ENCODE measurements at places on chromosomes 2 and 18.

DNA sequence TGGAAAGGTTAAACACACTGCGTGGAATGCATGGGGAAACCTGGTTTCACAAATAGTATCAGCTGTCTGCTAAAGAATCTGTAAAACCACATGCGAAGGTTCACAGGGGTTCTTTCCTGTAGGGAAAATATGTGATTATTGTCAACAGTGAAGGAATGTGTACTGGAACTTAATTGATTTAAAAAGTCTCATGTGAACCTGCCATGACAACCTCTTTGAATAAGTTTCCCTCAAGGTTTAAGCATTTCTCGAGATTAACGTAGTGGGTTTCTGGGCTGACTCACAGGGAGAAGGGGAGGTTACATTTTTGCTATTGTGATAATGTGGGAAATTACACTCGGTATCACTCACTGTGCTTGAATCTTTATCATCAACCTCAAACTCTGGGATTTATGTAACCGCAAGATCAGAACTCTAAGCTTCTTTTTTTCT, 28.2 kb upstream of the IL1R1 start:
- no peak for DNase-seq

DNA sequence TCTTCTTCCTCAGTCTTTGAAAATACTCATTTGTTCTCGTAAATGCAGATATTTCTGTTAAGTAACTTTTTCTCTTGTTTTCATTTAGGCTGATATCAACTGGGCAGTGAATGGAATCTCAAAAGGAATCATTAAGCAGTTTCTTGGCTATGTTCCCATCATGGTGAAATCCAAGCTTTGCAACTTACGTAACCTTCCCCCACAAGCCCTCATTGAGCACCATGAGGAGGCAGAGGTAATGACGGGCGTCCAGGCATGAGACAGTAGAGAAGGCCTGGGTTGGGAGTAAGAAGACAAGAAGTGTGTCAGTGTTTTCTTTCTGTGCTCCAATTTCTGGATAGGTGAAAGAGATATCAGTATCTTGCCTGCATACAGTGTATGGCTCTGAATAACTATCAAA, 5.1 kb downstream of the POLR1B start:
- no peak for DNase-seq

DNA sequence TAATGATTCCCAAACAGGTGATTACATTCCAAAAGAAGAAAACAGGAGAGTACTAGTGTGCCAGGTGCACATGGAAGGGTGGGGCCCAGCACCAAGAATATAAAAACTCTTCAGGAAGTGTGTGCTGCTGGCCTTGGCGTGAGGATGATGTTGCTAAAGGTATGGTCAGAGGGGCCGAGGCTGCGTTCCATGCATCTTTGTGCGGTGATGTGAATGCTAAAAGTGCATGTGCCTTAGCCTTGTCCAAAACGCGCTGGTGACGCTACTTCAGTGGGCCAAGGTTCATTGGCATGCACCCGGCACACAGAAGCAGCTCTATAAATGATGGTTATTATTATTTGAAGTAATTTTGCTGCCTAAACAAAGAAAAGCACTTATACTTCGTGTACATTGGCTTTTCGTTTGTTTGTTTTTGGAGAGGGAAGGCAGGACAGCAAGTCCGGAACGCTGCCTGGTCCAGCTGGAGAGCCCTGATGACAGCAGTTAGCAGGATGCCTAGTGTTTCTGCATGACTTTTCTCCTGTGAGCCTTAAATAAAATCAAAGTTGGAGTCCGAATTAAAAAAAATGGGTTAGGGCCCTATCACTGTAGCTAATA, 2.9 kb downstream of the ALKAL2 start:
- peak; percentile 4 for DNase-seq

- DNase-seq = no peak
Observed at GRCh38 chr2:180495606-180496005, 484.8 kb upstream of the UBE2E3 start.

- DNase-seq = no peak
Observed at GRCh38 chr2:232674491-232674890, 22.6 kb upstream of the GIGYF2 start.

- DNase-seq = no peak
Observed at GRCh38 chr18:30676053-30676480, 366.5 kb downstream of the DSC3 start.

GRCh38 chr18:48566589-48566988, 27.8 kb downstream of the CTIF start:
- no peak for DNase-seq

- DNase-seq = no peak
Observed at GRCh38 chr2:60413069-60413813, 140.2 kb downstream of the BCL11A start.

GRCh38 chr2:220432645-220433044, 805.2 kb downstream of the SLC4A3 start:
- DNase-seq = no peak

- no peak for DNase-seq
Observed at GRCh38 chr2:144460727-144461307, 59.1 kb downstream of the ZEB2 start.

- no peak for DNase-seq
Observed at GRCh38 chr18:23703987-23704384, 14.7 kb downstream of the LAMA3 start.

- DNase-seq = no peak
Observed at GRCh38 chr2:149561309-149561926, 26.2 kb downstream of the MMADHC start.

DNA sequence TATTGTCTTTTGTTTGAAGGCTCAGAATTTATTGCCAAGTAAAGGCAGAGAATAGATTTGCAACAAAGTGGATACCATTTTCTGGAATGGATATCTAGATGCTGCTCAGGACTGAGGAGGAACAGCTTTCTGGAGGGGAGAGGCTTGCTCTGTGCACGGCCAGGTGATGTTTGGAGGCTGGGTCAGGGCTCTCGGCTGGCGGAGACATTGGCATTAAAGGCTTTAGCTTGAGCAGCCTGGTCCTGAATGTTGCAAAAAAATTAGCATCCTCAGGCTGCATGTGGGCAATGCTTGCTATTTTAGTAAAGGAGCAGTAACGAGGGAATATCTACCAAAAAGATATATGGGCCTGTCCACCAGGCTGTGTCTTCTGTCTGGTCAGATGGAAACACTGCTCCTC, 20.4 kb downstream of the RNF144A start:
- no peak for DNase-seq

GRCh38 chr2:64404743-64405142, 49.2 kb upstream of the LGALSL start:
- DNase-seq = no peak

GRCh38 chr2:18262601-18263000, 297.9 kb downstream of the RDH14 start:
- no peak for DNase-seq

DNA sequence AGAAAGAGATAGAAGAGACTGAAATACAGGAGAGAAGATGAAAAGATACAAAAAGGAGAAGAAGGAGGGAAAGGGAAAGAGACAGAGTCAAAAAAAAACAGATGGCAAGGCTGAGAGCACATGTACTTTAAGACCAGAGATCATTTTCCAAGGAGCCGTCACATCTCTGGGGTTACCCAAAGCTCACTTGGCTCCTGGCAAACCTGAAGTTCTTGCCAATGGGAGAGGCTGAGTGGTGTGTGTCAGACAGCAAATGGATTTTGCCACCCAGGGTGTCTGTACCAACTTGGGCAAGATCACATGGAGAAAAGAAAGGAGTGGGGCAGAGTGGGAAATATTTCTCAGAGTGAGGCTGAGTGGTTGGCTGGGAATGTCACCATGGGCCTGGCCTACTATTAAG, 219.3 kb upstream of the TNP1 start:
- DNase-seq = no peak

GRCh38 chr2:211875488-211875887, 663.1 kb downstream of the ERBB4 start:
- DNase-seq = no peak

DNA sequence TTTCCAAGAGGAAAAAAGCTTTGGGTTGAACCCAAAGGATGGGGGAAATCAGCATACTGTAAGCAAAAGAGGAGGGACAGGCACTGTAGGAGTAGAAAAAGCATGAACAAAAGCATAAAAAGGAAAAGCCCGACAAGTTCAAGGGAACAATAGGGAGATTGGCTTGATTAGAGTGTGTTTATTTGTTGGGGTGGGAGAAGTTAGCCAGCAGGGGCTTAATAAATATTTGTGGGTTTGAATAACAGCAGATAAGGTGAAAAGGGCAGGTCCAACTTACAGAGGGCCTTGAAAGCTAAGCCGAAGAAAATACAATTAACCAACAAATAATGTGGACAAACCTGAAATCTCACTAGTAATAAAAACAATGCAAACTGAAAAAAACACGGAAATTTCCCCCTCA, 126.7 kb downstream of the THADA start:
- DNase-seq = no peak

DNA sequence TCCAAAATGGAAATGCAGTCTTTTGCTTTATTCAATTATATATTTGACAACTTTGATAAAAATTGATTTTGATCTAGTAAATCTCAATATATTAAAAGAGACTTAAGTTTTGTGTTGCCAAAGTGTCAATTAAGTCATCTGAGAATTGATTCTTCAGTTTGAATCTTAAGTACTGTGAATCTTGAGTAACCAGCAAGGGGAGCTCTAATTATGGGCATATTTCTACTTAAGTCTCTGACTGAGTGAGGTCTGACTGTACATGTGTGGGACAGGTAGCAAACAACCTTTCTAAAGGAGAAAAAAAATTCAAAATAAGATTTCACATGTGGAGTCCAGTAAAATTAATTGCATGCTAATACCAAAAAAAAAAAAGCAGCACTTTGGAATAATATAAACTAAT, 503.7 kb upstream of the SLC8A1 start:
- no peak for DNase-seq

- DNase-seq = peak; percentile 64
Observed at GRCh38 chr2:156399950-156400705, 36.1 kb upstream of the GPD2 start.

- no peak for DNase-seq
Observed at GRCh38 chr2:36405183-36405582, 49.6 kb downstream of the CRIM1 start.

GRCh38 chr2:208047840-208048239, 22.5 kb upstream of the PLEKHM3 start:
- no peak for DNase-seq

DNA sequence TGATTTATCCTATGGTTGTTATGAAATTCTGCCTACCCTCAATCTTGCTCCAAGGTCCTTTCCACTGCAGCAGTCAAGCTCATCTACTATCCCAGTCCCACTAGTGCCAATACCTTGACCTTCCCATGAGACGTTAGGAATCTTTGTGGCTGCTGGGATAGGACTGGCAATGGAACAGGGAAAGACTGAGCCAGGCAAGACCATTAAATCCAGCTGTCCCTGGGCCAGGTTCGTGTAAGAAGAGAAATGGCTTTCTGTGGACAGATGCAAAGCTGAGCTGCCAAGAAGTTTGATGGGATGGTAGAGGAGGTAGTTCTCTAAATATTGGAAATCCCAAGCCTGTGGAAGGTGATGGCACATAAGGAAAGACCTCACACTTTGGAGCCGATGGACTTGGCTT, 50.1 kb upstream of the TMEM17 start:
- DNase-seq = no peak

GRCh38 chr18:8020132-8020846, 453.2 kb downstream of the PTPRM start:
- DNase-seq = no peak

GRCh38 chr2:109254174-109254904, 125.3 kb downstream of the SH3RF3 start:
- no peak for DNase-seq

DNA sequence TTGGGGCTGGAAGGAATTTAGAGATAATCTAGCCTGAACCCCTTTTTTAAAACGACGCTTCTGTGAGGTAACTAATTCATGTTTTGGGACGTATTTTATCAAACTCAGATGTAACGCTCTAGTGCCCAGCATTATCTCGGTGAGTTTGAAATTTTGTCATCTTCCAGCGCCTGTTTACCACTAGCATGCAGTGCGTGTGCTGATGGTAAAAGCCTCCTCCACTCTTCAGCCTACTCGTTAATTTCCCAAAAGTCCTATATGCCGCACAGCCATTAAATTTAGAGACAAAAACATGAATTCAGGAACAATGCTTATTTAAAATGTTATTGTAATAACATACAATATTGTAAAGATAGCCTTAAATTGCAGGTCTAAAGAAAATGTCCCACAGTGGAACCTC, 2.8 kb downstream of the ZCCHC2 start:
- DNase-seq = no peak

- DNase-seq = no peak
Observed at GRCh38 chr2:66701656-66702055, 266.7 kb downstream of the MEIS1 start.

DNA sequence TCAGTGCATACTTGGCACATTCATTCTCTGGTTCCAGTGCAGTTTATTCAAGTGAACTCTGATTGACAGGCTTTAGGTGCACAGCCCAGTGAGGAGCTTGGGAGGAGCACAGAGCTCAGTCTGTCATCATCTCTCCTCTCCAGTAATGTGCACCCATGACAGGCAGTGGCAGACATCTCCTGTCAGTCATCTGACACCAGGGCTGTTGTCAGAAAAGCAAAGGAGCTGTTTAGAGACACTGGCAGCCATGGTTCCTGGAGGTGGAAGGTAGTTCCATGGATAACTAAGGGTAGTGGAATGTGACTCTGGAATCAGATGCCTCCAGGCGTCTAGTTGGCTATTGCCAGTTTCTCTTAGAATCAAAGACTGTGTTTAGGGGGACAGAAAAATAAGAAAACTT, 308.8 kb downstream of the DCDC2C start:
- no peak for DNase-seq

- DNase-seq = peak; percentile 74
Observed at GRCh38 chr2:172172513-172173173, 69.9 kb upstream of the DLX2 start.

- DNase-seq = no peak
Observed at GRCh38 chr2:209321581-209321980, 102.3 kb upstream of the MAP2 start.

- no peak for DNase-seq
Observed at GRCh38 chr18:41938445-41938844, 16.6 kb upstream of the PIK3C3 start.

- DNase-seq = no peak
Observed at GRCh38 chr2:71496156-71496770, 42.9 kb downstream of the DYSF start.

DNA sequence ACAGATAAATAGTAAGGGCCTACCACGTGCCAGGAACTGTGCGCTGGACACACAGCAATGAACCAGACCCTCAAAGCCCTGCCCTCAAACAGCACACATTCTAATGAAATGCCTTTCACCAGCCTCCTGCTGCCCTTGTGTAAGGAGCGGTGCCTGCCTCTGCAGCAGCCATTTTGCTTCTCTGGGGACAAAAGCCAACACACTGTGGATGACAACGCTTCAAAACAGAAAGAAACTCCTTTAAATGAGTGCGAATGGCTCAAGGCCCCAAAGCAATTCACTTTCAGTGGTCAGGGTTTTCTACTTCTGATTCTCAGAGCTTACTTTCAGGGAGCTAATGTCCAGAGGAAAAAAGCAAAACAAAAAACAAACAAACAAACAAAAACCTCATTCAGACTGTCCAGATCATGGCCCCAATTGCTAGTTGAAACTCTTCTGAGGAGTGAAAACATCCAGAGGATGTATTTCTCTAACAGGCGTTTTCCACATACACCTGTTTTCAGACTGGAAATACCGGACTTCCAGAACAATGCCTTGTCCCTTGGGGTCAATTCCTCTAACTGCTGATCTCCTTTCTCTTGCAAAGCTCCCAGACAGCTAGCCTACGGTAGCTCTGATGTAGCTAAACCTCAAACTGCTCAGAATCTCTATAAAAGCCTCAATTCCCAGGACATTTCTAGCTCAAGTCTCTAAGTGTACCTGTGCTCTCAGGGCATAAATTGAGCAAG, 323.3 kb upstream of the ZNF521 start:
- no peak for DNase-seq

- DNase-seq = no peak
Observed at GRCh38 chr18:9958861-9959399, 45.1 kb downstream of the VAPA start.

- no peak for DNase-seq
Observed at GRCh38 chr2:136351684-136352083, 233.7 kb upstream of the CXCR4 start.
